ENCODE measurements at places on chromosomes 2 and 18. TPM values are rescaled to one million over a fixed set of nuclear protein-coding genes. Genes with fewer than 3 reads are reported as not detected.
A peak's percentile ranks its signal among the peaks of the same experiment; 100 is the strongest.

WDFY1 gene
- 21.9 TPM for total RNA-seq

SRSF7 gene
- total RNA-seq, result 56.0 TPM

KCNG2 gene
- not detected for total RNA-seq

AQP12B gene
- total RNA-seq, result not detected

TEKT4 gene
- total RNA-seq, result not detected

IL1A gene
- not detected for total RNA-seq

LDLRAD4 gene
- total RNA-seq, result 23.6 TPM

DNA sequence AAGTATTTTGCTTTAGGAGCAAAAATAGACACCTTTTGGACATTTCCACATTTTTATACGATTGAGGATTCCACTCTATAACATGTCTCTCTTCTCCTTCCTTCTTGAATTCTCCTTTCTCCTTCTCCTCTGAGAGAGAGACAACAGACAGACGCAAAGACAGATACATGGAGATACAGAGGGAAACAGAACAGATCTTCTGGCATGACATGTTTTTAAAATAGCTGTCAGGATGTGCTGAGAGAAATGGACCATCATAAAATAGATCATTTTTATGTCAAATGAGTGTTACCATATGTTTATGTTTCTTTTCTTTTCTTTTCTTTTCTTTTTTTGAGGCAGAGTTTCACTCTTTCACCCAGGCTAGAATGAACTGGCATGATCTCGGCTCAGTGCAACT is 44.4 kb upstream of the ZNF532 start:
- DNase-seq, result no peak

DNA sequence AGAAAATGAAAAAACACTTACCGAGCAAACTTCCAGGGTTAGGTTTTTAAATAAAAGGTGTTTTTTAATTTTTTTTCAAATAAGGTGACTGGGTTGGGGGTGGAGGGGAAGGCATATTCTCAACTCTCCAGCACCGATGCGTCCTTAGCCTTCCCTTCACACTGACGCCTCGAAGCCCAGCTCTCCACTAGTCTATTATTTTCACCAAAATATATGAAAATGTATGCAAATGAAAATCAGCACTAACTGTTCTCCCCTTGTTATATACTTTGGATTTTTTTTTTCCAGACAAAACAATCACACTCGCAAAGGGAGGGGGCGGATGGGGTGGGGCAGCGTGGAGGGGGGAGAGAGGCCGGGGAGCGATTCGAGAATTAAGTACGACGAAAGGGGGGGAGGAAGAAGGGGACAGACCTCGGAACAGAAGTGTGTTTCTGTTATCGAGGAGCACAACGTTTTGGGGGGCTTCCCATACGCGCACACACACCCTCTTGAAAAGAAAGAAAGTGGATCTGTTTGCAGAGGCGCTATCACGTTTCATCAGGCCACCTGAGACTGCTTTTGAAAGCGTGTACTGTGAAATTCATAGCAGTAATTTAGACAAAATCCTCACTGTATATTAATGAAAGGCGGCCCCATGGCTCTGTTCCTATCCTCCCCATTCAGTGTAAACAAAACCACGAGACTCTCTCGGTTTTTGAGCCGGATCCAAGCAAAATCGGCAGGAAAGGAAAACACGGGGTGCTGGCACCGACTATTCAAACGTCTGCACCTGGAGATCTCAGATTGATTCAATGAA is 2.4 kb upstream of the POU3F3 start:
- no peak for DNase-seq

GRCh38 chr2:62042400-62042799 is 136.9 kb downstream of the COMMD1 start:
- no peak for DNase-seq

- no peak for DNase-seq
These were observed 193.6 kb upstream of the PIK3C3 start for GRCh38 chr18:41761333-41762018.

GRCh38 chr2:48885841-48886240 is 130.3 kb upstream of the LHCGR start:
- no peak for DNase-seq

DNA sequence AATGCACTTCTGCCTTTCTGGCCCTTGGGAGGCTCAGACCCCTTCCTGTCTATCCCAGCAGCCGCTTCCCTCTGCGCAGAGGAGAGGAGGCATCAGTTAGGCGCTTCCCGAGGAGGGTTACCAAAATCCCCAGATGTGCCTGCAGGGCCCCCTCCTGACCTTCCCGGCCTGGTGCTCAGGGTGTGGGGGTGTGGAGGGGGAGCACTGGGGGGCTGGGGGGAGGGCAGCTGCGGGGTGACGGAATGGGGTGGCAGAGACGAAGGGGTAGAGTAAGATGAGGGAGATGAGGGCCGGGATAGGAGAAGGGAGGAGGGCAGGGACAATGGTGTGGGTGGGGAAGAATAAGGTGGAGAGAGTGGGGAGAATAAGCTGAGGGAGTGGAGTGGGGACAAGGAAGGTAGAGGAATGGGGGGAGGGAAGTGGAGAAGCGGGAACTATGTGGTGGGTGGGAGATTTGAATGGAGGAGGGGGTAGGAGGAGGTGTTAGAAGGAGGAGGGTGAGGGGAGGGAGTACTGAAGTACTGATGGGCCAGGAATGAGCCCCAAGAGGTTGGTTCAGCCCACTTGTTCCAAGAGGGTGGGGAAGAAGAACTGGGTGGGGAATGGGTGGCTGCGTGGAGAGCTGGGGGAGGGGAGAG is 6.5 kb upstream of the ZAP70 start:
- DNase-seq, result no peak

DNA sequence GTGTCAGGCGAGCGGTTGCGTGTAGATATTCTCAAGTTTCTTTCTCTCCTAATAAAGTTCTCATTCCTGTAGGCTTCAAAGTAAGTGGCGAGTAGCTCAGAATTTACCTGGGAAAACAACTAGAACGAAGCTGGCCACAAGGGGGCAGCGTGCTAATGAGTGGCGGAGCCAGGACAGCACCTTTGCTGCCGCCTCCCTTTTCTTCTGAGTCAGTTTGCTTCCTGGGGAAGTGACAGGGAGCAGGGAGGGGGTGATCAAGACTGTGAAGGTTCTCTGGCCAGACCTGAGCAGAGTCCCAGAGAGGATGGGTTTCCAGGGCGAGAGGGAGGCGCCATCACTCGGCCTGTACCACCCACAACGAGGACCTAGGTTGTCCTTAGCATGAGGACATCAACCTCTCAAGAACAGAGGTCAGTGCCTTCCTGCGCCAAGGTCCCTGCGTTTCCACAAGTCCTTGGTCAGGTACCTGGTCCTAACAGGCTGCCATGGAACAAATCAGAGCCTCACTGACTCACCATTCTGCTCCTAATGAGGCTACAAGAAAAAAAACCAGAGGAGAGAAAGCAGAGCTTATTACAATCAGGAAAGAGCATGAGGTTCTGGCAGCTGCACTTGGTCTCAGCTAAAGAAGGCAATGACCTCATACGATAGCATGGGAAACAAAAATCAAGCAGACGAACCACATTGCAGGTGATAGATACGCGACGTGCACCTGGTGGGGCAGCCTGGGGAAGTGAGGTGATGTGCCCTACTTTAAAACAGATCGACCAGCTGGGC is 98.7 kb downstream of the PLB1 start:
- DNase-seq, result peak; percentile 84

DNA sequence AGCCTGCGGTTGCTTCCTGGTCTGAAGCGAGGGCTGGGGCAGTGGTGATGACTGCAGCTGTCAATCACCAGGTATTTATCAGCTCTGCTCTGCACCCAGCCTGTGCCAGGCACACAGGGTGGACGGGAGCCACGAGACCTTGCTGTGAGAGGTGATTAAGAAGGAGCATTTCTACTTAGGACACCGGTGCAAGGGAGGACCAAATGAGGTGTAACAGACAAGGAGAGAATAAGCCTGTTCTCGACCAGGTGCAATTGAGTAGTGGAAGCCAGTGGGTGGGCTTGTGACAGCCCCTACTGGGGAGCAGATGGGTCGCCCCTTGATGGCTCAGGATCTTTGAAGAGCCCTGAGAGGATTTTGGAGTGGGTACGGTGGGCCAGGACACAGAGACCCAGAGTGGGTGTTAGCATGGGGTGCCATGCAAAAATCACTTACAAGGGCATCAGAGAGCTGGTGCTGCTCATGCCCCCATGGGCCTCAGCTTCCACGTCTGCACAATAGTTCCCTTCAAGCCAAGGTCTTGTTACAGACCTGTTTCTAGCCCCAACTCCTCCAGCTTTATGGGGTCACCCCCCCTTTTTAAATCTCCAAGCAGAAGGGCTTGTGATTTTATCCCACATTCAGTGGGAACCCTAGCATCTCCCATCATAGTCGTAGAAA is 24.6 kb downstream of the GPR55 start:
- DNase-seq, result peak; percentile 16

DNA sequence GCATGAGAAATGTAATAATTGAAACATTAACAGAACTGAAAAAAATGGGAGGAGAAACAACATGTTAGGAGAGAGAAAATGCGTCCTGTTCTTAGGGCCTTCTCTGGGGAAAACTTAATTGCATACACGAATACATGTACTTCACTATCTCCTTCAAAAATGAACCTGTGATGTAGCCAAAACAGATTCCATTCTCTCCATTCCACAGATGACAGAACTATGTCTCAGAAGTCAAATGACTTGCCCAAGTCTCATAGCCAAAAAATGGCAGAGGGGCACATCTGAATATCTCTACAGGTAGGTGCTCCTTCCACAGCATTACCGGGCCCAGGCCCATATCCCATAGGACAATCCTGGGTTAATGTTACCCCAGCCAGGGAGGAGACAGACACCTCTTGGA is 3.9 kb upstream of the DCTN1 start:
- no peak for DNase-seq

GRCh38 chr18:38262661-38263060 is 697.1 kb upstream of the CELF4 start:
- no peak for DNase-seq

GRCh38 chr2:40123746-40124145 is 328.1 kb downstream of the SLC8A1 start:
- no peak for DNase-seq

DNA sequence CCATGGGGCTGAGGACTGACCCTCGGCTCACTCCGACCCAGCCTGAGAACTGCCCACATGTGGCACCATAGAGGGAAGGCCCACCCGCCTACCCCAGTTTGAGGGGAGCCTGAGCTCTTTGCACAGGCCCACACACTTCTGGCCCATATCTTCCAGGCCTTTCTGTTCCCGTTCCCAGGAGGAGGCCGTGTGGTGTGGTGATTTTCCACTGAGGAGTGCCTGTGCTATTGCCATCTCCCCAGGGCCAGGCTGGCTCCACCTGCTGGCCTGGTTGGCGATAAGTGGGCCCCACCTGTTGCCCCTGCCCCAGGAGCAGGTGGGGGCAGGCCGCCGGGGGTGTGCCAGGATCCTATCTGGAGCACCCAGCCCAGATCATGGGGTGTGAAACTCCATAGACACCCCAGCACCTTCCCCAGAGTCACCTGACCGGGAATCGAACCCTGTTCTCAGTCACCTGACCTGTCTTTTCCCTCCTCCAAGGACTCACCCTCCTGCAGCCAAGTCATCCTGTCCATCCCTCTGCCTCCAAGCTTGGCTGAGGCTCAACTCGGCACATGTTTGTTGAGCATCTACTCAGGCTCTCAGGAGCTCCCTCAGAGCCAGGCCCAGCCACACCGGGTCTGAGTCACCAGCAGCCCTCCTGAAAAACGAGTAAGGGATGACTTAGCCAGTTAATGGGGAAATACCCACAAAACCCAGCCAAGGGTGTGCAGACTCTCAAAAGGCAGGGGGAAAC is 120.1 kb downstream of the CYP26B1 start:
- DNase-seq, result no peak

DNA sequence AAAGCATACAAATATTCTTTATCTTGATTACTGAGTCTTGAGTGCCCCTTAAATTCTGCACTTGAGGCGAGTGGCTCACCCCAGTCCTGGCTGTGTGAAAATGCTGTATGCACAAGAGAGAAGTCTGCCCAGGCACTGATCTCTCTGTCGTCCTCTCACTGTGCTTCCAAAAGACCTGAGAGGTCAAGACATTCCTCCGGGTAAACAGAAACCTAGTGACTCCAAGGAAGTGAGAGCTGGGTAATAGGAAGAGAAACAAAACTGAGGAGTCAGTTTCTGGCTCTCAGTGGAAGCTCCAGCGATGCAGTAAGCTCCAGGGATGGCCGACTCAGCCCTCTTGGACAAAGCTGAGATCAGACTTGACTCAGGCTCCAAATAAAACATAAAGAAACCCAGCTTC is 70.9 kb downstream of the AAK1 start:
- DNase-seq, result no peak

- no peak for DNase-seq
These were observed 104.8 kb upstream of the CYP1B1 start for GRCh38 chr2:38180754-38181153.

DNA sequence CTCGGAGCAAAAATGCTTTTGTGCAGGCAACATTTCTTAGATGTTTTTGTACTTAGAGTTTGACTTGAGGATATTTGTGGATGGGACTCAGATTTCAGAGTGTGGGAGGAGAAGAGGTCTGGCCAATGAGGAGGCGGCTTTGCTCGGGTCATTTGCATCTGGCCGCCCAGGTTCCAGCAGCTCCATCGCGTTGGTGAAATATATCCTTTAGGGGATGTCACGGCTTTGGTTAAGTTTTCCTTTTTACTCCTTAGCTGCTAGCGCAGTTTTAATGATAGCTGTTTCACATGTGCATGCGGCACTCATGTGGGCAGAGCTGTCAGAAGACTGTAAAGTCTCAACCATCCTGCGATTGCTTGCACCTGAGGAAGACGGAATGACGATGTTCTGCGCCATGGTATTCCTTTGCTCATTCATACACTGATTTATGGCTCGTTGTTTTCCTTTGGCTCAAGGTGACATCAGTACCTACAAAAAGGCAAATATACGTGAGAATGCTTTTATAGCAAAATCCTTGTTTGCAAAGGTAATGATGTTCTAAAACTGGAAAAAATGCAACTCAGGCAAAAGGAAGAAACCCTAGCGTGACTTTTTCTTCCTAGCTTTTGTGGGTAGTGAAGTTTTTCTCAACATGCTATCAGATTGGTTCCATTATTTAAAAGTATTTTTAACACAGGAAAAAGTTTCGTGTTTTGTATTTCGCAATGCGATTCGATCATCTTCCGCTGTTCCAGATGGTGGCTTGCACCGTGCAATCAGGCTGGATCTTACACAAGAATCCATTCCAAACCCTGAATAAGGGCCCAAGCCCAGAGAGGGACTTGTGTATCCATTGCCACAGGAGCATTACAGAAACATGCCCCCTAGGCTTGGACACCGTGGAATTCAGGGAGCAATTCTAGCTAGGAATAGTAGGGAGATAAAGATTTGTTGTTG is 70.5 kb upstream of the ZNF516 start:
- peak; percentile 55 for DNase-seq

GRCh38 chr2:186467421-186467820 is 18.6 kb upstream of the ZC3H15 start:
- no peak for DNase-seq

DNA sequence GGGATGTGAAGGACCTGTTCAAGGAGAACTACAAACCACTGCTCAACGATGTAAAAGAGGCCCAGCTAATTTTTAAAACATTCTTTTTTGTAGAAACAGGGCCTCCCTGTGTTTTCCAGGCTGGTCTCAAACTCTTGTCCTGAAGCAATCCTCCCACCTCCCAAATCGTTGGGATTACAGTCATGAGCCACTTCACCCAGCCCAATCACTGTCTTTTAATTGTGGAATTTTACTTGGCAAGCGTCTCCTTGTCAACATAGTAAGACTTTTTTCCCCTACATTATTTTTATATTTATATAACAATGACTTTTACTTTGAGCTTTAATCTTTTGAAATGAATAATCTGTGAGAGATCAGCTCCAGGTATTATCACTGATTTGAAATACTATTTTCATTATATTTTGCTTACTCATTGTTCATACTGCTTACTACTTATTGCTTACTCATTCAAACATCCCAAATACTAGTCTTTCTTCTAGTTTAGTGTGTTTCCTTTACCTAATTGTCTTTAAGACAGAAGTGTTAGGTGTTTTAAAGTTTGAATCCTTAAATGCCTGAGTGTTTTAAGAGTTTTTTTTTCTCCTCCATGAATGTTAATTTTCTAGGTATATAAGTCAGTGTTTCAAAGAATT is 48.9 kb downstream of the PTPN4 start:
- DNase-seq, result no peak

All from right lobe of liver (tissue), 6 donors.